ENCODE measurements at places on chromosomes 1 and 21.
A peak's percentile ranks its signal among the peaks of the same experiment; 100 is the strongest.

DNA sequence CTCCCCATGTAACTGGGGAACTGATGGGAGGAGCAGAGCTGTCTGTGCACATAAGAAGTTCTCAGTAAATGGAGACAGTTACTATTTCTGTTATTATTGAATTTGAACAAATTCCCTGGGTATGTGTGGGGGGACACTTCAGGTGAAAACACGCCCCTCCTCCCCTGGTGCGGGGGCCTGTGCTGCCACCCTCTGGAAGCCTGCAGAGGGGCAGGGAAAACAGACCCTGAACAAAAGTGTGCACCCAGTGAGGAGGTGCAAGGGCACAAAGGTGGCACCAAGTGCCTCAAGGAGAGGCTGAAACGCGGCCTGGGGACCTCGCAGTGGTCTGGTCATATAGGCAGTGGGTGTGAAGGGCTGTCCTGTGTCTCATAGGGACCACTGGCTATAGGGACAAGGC, 18.2 kb upstream of the NADK start:
- no peak for DNase-seq

- no peak for DNase-seq
Observed at GRCh38 chr1:240030236-240030635, 61.4 kb upstream of the FMN2 start.

- no peak for DNase-seq
Observed at GRCh38 chr21:45513003-45513717, 29.1 kb downstream of the SLC19A1 start.

DNA sequence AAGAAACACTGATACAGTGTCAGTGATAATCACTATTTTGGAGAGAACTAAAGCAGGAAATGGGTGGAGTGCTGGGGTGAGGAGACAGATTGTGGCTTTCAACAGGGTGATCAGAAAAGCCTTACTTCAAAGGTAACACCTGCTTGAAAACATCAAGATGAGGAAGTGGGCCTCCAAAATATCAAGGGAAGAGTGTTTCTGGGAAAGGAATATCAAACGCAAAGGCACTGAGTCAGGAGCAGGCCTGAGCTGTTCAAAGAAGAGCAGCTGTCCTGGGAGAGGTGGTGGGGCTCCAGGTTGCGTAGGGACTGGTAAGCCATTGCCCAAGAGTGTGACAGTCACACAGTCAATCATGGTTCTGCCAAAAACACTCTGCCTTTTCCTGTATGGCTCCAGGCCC, 47.1 kb upstream of the ATP1A1 start:
- DNase-seq: peak; percentile 10

DNA sequence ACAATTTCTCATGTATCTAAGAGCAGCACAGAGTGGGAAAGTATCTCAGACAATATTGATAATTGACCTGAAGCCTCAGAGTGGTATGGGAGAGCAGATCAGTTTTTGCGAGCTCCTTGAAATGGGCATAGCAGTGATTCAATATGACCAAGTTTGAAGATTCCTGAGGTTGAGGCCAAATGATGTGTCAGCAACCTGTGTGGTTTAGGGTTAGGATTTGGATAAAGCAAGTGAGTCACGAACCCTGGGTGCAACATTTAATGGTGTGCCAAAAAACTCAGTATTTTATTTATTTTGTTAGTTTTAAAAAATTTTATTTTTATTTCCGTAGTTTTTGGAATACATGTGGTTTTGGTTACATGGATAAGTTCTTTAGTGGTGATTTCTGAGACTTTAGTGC, 92.5 kb upstream of the C21orf91 start:
- DNase-seq: no peak

DNA sequence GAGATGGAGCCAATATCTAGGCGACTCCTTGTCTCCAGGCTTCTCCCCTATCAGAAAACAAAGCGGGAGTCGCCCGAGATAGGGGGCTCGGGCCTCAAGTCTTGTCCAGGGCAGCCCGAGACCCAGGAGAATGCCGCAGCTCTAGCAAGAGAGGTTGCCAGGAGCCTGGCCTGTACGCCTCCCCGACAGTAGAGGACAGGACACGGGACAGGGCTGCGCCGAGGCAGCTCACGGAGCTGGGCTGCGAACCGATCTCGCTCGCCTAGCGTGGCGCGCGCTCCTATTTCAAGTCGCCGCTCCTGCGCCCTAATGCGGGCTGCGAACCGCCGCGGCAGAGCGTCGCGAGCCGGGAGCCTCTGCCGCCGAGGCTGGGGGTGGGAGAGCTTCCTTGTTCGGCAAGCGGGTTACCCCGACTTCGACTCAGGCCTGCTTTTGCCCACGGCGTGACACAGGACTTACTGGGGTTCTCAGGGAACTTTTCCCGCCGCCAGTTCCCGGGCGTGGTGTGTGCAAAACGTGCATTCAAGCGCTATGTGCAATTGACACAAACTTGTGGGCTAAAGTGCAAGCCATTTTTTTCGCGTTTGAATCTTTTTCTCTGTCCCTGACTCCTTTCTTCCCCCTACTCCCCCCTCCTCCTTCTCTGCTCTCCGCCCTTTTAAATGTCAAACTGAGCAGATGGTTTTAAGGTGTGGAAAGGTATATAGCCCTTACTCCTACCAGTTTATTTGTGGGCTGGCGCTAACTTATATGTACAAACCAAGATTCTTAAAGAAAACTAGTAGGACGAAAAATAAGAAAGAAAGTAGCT, 2.4 kb upstream of the PROX1 start:
- DNase-seq: no peak

DNA sequence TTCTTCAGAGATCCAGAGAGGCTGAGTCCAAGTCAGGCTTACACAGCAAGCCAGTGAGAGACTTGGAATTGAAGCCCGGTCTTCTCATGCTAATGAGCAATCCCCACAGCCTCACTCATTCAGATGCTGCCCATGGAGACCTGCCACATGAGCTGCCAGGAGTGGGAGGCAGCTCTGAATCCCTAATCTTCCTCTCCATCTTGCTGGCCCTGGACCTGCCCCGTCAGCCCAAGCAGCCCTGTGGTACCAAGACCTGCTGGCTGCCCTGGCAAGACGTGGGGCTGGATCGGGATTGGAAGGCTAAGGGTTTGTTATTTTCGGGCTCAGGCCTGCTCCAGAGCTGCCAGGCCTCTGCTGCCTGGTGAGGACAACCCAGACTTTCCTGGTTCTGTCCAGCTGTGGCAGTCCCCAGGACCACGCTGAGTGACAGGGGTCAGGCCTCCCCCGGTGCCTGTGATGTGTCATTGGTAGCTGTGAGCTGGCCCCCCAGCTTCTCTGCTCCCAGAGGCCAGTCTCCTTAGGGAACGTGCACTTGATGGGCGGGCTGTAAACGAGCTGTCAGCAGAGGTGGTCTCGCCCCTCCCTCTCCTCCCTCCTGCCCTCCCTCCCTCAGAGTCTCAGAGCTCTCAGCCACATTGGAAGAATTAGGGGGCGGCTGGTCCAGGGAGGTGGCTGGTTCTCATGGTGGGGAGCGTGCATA, 135.0 kb downstream of the FOXD2 start:
- no peak for DNase-seq

- peak; percentile 74 for DNase-seq
Observed at GRCh38 chr1:26110731-26111529, 694 bp upstream of the PDIK1L start.

- DNase-seq: no peak
Observed at GRCh38 chr1:193259636-193260035, 73.2 kb upstream of the B3GALT2 start.
